Activated CD4-positive, alpha-beta T cell treated with anti-CD3 and anti-CD28 coated beads, Interleukin-2, amount 10 ng/mL, durations not matched to agents 24 days and 14 days (primary cell): ENCODE measurements at places on chromosomes 7 and 10. TPM values are rescaled to one million over a fixed set of nuclear protein-coding genes. Genes with fewer than 3 reads are reported as not detected.

DNA sequence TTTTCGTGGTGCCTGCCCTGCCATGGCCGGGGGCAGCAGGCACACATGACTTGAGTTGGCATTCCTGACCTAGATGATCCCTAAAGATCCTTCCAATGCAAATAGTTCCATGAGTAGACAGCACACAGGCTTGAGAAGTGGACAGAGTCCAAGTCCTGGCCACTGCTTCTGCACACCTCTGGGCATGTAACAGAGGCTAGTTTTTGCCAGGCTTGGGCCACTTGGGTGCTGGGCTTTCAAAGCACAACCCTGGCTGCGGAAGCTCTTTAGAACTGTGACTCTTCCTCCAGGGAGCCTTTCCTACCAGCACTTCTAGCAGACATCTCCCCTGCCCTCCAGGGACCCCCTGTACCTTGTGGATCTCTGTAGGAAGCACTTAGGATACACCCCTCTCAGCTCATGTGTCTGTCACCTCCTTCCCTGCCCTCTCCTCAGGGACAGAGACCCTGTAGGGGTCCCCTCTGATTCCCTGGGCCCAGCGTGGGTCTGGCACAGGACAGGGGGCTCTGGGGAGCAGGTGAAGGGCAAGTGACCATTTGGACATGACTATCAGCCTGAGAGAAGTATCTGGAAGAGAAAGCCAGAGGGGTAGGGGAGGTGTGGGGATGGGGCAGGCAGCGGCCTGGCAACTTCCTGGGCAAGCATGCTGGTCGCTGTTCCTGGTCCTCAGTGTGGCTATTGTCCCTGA, 36.2 kb downstream of the ZCCHC24 start:
- DNase-seq, result no peak

GRCh38 chr10:48638739-48639527, 34.1 kb upstream of the ARHGAP22 start:
- DNase-seq, result no peak

DNA sequence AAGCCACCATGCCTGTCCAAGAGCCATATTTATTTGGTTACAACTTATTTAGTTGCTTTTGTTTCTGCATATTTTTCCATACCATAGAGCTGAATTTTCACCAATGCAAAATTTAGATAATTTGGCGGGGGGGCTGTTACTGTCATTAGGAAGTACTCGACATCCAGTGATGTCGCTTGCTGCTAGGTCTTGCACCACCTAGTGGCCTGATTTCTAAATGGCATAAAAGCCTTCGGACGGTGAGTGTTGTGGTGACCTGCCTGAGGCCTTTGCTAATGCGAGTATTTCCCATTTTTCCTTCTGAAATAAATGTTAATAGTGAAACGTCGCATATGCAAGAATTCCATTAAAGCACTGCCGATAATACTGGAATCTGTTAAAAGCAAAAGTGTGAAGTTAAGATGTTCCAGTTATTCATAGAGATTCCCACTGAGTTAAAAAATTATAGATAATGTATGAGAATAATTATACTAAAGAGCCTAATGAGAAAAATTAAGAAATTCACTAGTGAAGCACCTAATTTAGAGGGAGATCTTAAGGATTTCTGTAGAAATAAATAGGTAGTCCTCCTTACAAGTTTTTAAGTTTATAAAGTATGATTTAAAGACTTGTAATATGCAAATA, 86.1 kb upstream of the DNAJB6 start:
- DNase-seq, result peak; percentile 86

GRCh38 chr7:22578007-22578733, 78.2 kb upstream of the STEAP1B start:
- DNase-seq, result no peak

Gene CALCR
- not detected in 2 replicates for total RNA-seq

Gene PON1
- not detected in 2 replicates for total RNA-seq
